ENCODE measurements at places on chromosomes 5 and 9. TPM values are rescaled to one million over a fixed set of nuclear protein-coding genes. Genes with fewer than 3 reads are reported as not detected.

- no peak for DNase-seq
These were observed 1360.6 kb upstream of the ACO1 start for GRCh38 chr9:31023847-31024246.

DNA sequence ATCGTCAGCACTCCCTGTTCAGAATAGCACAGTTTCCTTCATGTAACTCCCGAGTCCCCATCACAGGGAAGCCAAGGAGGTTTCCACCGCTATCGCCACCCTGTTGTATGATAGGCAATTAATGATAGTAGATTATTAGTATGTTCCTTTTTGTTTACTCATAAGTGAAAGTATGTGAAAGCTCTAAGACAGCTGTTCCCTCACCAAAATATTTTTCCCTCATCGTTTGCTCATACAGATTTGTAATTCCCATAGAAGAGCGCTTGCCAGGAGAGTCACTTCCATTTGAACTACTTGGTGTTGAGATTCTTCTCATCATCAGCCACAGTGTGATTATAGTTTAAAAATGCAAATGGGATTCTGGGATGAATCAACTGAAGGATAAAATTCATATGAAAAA lies 140.9 kb downstream of the PAM start:
- DNase-seq, result no peak

GRCh38 chr9:114180696-114181606 lies 25.6 kb downstream of the COL27A1 start:
- no peak for DNase-seq

GRCh38 chr9:98291820-98292219 lies 36.4 kb upstream of the TBC1D2 start:
- DNase-seq, result no peak

GRCh38 chr9:31146485-31147166 lies 1237.8 kb upstream of the ACO1 start:
- no peak for DNase-seq

SCGB3A1 gene
- not detected for total RNA-seq

BTNL9 gene
- total RNA-seq, result not detected

GARNL3 gene
- 1.2 TPM for total RNA-seq

LCN10 gene
- total RNA-seq, result 0.83 TPM

Measured in activated naive CD4-positive, alpha-beta T cell treated with anti-CD3 and anti-CD28 coated beads for 36 hours (primary cell).